ENCODE measurements at places on chromosomes 2 and 18. TPM values are rescaled to one million over a fixed set of nuclear protein-coding genes. Genes with fewer than 3 reads are reported as not detected.

RPRD1A gene
- 73.0 TPM for total RNA-seq

TRPM8 gene
- total RNA-seq = not detected

ANKRD30BL gene
- total RNA-seq = 0.26 TPM

IL37 gene
- not detected for total RNA-seq

ALPP gene
- total RNA-seq = not detected

GPR55 gene
- 0.05 TPM for total RNA-seq

PROKR1 gene
- 0.69 TPM for total RNA-seq

DNA sequence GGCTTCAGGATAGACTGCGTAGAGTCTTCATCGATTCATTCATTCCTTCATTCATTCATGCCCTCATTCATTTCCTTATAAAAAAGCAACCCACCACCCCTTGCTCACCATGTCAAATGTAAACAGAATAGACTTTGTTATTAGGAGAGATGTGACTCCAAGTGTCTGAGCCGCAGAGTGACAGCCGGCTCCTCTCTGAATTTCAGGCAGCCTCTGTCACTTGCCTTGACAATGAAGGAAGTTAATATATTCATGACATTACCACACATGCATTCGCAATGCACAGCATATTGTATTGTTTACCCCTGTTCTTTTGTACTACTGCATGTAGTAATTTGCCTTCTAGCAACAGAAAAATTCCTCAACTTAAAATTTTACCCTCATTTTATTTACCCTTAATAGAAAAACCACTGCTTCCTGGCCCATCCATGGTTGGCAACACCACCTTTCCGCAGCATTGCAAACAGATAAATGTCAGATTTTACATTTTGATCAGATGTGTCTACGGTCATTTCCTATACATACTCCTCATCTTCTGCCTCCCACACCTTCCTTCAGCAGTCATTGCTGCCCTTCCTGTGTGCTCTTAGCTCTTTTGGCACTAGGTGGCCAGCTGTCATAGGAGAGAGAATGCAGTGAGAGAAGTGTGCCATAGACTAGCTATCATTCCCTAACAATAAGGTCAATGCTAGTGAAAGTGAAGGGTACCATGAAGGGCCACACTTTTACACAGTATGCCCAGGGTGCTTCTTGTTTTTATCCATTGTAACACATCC is 1090.8 kb downstream of the BCL11A start:
- DNase-seq = no peak

GRCh38 chr18:42231796-42232195 is 276.8 kb downstream of the PIK3C3 start:
- no peak for DNase-seq

DNA sequence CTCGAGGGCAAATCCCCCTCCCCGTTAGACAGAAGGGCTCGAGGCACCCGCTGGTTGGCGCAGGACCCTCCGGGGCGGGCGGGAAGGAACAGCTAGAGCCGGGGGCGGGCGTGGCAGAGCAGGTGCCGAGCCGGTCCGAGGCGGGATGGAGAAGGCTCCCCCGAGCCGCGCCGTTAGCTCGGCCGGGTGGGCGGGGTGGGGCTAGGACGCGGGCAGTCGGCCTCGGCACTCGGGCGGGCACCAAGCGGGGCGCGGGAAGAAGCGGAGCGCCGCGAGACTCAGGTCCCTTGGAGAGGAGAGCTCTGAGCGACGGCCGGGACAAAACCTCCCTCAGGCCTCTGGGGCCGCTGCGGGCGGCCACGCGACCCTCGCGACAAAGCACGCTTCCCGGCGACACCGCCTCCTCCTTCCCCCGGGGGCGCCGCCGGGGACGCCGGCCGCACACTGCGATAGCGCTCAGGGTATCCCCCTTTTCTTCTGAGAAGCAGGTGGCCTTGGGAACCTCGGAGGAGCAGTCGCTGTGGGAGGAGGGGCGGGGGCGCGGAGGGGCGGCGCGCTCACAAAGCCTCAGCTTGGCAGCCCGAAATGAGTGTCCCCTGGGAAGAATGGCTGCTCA is 721 bp downstream of the FHOD3 start:
- no peak for DNase-seq

DNA sequence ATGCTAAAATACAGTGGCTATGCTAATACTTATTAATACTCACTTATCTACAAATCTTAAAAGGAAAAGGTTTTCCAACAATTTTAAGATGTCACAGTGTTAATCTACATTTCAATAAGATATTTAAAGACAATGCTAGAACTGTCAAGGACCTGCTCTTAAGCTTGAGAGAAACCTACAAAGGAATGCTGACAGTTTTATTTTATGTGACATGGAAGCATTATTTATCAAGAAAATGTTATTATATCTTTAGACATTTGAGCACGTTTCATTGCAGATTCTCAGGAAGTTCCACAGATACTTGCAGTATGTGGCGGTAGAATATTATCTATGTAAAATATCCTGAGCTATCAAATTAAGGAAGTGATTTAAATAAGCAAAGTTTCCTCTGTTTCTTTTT is 1255.7 kb upstream of the ZEB2 start:
- DNase-seq = no peak

DNA sequence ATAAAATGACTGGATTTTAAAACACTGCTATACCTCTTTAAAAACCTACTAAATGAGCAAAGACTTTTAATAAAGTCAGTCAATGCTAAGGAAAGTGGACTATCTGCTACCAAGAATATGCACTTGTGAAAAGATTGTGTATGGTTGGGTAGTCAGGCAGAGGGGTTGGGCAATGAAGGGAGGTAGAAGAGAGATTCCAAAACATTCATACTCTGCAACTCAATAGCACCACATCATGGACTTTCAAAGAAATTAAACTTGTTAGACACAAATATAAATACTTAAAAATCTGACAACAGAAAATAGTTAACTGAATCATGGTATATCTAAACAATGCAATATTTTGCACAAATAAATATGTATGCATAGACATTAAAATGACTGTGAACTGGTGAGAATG is 139.9 kb upstream of the MAPRE2 start:
- no peak for DNase-seq

- DNase-seq = no peak
Measured at GRCh38 chr18:8507361-8507760, 101.9 kb upstream of the RAB12 start.

GRCh38 chr2:33516456-33516995 is 40.1 kb downstream of the RASGRP3 start:
- DNase-seq = no peak

DNA sequence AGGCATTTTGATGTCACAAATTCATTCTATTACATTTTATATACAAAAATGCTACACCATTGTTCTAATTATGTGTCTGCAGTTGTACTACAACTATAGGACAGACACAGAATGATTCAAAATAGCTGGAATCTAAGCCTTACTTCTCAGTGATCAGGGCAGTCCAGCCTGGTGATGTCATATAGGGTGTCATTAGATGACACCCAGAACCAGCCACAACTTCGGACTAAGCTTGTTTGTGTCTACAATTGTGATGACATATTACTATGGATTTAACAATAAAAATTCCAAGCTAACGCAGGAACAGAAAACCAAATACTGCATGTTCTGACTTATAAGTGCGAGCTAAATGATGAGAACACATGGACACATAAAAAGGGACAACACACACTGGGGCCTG is 31.0 kb downstream of the M1AP start:
- DNase-seq = no peak

DNA sequence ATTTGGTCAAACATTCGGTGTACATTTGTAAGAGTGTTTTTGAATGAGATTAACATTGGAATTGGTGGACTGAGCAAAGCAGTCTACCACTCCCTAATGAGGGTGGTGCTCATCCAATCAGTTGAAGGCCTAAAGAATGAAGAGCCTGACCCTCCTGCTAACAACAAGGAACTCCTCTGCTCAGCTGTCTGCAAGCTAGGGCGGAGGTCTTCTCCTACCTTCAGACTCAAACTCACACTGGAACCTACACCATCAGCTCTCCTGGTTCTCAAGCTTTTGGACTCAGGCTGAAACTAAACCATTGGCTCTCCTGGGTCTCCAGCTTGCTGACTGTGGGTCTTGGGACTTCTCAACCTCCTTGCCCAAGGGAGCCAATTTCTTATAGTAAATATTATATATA is 55.5 kb upstream of the NPAS2 start:
- DNase-seq = no peak

DNA sequence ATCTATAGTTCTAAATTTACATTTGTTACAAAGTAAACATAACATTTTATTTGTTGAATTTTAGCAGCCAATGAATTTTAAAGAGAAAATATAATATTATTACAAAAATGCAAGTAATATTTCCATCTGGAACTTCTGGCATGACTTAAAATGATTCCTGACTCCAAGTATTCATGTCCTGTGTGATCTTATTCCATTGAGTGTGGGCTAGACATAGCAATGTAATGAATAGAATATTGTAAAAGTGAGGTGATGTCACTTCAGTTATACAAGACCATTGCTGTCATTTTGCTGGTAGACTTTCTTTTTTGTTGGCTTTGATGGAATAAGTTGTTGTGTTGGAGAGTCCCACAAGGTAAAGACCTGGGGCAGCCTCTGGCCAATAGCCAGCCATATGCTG is 912.2 kb upstream of the PIK3C3 start:
- no peak for DNase-seq

DNA sequence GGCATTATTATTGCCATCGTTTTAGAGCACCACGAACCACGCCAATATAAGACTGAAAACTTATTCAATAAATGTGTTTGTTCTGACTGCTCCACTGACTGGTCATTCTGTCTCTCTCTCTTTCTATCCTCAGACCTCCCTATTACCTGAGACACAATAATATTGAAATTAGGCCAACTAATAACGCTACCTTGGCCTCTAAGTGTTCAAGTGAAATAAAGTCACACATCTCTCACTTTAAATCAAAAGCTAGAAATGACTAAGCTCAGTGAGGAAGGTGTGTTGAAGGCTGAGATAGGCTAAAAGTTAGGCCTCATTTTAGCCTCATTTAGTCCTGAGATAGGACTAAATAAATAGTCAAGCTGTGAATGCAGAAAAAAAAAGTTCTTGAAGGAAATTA is 38.8 kb downstream of the G6PC2 start:
- no peak for DNase-seq

DNA sequence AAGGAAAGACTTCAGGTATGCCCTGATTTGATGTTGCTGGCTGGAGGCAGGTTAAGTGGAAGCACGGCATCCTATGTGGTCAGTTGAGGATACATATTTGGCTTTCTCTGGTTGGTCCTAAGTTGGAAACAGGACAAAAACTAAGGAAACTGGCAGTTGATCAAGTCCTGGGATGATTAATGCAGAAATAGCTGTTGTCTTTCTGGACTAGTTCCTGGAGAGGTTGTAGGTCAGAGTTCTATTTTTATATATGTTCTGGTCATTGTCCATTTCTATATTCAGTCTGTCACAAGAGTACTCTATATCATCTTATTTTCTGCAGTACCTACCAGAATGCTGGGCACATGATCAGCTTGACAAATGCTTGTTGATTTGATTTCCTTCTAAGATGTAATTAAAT is 4.0 kb upstream of the SLC35F5 start:
- DNase-seq = no peak

DNA sequence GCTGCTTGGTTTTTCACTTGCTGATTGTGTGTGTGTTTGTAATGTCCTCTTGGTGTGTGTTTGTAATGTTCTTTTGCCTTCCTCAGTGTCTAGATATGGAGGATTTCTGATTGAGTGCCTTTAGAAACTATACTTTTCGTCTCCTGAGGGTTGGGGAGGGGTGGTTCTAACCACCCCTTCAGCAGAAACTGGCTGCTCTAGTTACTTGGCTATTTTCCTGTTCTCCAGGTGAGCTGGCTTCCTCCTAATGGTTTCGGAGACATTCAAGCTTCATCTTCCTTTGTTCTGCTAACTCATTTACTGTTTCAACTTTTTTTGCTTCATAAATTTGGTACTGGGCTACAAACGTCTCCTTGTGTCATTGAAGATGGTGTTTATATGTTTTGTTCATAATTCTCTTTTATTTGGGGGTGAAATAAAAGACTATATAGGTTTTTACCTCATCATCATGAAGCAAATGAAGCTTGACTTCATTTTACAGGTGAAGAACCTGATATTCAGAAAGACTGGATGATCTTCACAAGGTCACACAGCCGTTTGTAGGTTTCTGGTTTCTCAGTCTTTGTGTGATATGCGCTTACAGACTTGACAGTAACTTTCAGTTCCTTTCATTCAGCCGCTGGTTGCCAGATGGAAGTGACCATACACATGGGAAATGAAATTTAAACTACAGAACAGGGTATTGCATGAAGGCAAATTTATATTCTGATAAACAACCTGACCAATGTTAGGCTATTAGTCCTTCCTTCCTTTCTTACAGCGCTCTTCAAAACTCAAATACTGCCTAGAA is 238.5 kb downstream of the GALR1 start:
- no peak for DNase-seq

GRCh38 chr2:240060977-240061591 is 7.8 kb upstream of the OR6B3 start:
- DNase-seq = peak; percentile 6

- DNase-seq = no peak
Measured at GRCh38 chr2:185456517-185456916, 282.1 kb upstream of the FSIP2 start.

DNA sequence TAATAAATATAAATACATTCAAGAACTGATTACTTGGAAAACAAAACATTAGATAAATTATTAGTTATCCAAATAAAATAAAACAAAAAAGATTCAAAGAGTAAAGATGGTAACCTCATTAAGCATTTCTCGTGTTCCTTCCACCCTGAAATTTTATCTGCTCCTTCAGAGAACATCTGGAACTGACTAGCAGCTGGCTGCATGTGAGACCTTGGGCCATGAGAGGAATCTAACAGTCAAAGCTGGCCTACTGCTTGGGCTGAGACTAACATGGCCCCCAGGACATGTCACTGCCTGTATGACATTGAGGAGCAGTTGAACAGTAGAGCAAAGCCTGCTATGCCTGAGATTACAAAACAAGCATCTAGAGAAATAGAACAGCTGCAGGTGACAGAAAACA is 208.5 kb upstream of the ZSWIM2 start:
- no peak for DNase-seq

GRCh38 chr2:197304556-197305011 is 6.0 kb downstream of the ANKRD44 start:
- no peak for DNase-seq

- no peak for DNase-seq
Measured at GRCh38 chr18:57782049-57782448, 21.1 kb downstream of the ATP8B1 start.

DNA sequence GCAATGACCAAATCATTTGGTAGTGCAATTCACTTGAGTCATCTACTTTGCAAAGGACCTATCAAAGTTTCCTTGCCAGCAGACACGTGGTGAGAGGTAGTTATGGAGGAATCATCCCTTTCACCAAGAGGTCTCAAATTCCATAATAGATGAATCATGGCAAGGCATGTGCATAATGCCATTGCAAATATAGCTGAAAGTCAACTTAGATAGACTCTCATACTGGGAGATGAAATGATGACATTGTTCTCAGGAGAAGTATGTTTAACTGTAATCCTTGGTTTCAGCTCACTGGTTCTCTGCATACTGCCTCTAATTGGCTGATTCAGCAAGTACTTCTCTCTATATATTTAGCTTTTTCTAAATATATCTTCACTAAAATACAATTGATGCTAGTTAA is 57.2 kb downstream of the CALCRL start:
- DNase-seq = no peak
